ENCODE measurements at places on chromosomes 4 and X.

DNA sequence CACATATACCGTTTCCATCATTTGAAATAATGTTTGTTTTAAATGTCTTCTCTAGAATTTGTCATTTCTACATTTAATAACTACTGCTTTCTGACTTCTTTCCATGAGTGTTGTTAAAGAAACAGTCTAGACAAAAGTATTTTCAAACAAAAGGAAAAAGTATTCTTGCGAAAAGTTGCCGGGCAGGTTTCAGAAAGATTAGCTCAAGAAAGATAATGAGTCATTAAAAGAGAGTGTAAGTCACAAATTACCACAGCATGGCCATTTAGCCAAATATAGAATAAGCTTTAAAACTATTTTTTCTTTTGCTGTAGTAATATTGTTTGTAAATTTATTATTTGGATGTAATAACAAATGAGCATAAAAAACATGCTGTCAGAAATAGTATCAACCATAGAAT lies 493.0 kb downstream of the TLL1 start:
- DNase-seq = no peak

DNA sequence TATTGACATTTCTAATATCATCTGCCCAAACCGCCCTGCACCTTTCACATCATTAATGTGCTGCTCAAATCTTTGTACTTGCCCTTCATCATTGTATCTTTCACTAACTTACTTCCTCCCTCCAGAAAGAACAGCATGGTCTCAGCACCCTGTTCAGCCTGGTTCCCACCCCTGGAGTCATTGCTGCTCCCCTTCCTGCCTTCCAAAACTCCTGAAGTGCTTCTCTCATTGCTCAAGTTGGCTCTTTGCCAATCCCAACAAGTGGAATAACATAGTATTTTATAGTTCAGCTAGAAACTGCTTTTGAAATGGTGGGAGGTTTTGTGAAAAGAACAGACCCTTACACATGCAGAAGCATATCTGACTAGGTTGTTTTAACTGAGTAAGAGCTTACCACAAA lies 14.0 kb upstream of the TTC29 start:
- DNase-seq = no peak

GRCh38 chr4:40040908-40041307 lies 15.7 kb upstream of the N4BP2 start:
- no peak for DNase-seq

DNA sequence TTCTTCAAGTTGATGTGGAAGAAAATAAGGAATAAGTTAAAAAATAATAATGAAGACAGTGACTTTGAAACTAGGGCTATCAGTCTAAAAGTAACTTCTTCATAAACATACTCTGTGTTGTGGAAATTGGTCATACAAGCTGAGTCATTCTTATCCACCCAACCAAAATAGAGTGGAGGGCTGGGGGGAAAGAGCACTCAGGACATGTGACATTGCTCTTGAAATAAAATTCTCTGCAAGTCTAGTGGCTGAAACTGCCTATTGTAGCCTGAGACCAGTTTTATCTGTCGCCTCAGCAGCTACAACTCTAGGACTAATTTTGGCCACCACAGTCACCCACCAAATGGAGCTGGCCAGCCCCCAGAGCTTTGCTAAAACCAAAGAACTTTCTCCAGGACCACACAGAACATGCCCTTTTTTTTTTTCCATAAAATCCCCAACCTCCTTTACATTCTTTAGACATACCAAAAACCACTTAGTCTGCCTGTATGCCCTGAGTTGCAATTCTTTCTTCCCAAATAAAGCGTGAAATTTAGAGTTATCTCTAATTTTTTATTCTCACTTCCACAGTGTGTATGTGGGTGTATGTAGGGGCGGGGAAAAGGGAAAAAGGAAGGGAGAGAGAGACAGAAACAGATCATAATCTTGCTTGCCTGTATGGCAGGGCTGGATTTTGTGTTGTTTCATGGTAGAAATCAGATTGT lies 23.0 kb upstream of the SLC25A4 start:
- DNase-seq = no peak

GRCh38 chr4:40980318-40980883 lies 230.6 kb downstream of the NSUN7 start:
- no peak for DNase-seq

DNA sequence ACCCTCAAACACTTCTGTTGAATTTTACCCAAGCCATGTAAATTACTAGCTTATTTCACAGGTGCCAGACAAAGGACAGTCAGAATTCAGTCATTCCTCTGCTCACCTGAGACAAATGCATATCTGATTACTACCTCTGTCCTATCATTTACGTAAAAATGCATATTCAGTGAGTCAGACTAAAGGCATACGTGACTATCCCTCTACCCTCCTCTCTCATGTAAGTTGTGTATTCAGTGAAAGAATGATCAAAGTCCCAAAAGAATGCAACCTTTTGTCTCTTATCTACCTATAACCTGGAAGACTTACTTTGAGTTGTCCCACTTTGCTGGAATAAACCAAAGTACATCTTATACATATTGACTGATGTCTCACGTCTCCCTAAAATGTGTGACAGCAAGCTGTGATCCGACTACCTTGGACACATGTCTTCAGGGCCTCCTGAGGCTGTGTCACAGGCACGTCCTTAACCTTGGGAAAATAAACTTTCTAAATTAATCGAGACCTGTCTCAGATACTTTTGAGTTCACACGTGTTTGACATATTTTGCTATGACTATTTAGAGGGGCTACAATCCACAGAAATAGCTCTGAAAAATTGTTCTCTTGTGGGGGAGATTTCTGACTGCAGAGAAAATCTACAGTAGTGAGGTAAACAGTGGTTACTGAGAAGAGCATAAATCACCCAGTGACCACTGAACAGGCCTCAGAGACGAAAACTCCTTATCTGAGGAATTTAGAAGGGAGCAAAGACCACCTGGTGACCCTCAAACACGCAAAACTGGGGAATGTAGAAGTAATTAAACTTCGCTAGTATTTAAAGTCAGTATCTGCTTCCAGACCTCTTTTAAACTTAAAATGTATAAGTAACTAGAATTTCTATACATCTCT lies 1575.8 kb downstream of the STIM2 start:
- DNase-seq = no peak

GRCh38 chr4:170741856-170742255 lies 652.1 kb upstream of the AADAT start:
- no peak for DNase-seq

DNA sequence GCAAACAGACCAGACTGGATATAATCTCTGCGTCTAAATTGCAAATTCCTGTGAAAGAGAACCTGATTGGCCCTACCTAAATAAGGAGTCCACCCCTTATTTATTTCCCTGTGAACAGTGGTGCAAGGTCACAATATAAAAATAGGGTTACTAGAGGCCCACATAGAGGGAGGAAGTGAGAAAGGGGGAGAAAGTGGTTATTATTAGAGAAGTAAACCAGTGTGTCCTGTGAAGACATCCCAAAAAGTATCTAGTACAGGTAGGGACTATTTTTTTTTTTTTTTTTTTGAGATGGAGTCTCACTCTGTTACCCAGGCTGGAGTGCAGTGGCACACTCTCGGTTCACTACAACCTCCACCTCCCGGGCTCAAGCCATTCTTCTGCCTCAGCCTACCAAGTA lies 15.0 kb upstream of the FRYL start:
- DNase-seq = no peak

GRCh38 chr4:4461850-4462249 lies 74.9 kb downstream of the NSG1 start:
- DNase-seq = peak; percentile 62

DNA sequence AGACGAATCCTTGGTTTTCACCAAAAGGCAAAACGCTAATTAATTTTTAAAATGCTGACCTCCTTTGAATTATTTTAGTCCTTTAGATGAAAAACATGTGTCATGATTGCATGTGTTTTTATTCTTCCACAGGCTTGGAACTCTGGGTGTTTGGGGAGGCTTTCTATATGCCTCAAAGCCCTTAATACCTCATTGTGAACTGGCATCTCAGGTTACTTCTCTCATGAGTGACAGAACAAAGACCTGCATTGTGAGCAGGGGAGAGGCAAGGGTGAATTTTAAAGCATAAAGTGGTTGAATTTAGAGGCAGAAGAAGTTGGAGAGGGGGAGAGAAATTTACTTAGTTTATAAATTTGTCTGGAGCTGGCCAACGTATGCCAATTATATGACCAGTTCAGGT lies 119.5 kb downstream of the ARSF start:
- no peak for DNase-seq

DNA sequence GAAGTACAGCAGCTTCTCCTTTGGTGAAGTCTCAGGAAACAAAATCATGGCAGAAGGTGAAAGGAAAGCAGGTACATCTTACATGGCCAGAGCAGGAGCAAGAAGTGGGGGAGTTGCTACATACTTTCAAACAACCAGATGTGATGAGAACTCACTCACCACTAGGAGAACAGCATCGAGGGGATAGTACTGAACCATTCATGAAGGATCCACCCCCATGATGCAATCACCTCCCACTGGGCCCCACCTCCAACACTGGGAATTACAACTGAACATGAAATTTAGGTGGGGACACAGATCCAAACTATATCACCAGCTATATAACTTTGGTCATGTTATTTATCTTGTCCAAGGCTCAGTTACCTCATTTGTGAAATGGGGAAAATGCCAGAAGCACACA lies 159.4 kb downstream of the OPHN1 start:
- no peak for DNase-seq

- no peak for DNase-seq
Observed at GRCh38 chr4:72938516-72938915, 131.0 kb downstream of the COX18 start.

GRCh38 chr4:6270636-6271121 lies 1.0 kb downstream of the WFS1 start:
- no peak for DNase-seq

- no peak for DNase-seq
Observed at GRCh38 chr4:102390438-102390837, 45.2 kb upstream of the SLC39A8 start.

GRCh38 chr4:81562093-81562492 lies 90.4 kb upstream of the RASGEF1B start:
- no peak for DNase-seq

DNA sequence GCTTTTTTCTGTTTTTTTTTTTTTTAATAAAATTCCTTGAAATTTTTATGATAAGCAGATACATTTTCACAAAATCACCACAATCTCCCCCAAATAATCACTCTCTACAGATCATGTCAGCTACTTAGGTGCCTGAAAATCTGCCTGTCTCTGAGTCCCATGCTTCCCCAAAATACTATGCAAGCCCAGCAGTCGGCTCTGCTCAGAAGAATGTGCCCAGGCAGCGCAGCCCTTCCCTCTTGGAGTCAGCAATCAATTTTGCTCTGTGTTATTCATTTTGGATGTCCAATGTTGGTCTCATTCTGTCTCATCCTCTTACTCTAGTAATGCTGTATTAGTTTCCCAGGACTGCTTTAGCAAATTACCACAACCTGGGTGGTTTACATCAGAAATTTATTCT lies 24.9 kb upstream of the C1QTNF7 start:
- DNase-seq = no peak

- DNase-seq = no peak
Observed at GRCh38 chrX:23959781-23960180, 52.0 kb downstream of the CXorf58 start.

DNA sequence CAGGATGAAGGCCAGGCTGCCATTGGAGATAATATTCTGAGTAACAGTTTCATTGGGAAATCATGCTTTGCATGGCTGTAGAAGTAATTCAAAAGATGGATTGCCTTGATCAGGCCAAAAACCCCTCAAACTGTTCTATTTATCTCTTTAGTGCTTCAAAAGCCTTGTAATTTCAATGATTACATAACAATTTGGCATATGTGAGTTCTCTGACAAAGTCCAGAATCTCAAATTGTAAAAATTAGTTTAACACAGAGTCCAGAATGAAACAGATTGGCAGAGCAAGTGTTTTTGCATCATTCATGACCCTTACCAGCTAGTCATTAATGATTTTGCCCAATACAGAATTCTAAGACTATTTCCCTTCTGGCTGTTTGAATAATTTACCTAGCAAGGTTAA lies 347.3 kb downstream of the SPRY1 start:
- DNase-seq = no peak

DNA sequence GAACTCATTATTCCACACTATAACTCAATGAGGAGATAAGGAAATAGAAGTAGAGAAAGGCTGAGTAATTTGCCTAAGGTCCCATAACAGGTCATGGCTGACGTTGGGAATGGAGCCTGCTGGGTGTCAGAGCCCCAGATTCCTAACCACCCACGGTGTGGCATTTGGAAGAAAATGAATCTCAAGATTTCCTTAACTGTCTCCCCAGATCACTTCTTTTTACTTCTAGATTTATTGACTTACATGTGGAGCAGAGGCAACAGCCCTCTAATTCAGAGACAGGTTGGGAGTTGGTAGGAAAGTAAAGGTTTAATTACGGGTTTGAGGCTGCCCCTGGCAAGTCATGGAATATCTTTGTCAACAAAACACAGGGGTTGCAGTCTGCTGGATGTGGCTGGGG lies 134.0 kb downstream of the ARHGAP10 start:
- DNase-seq = no peak

DNA sequence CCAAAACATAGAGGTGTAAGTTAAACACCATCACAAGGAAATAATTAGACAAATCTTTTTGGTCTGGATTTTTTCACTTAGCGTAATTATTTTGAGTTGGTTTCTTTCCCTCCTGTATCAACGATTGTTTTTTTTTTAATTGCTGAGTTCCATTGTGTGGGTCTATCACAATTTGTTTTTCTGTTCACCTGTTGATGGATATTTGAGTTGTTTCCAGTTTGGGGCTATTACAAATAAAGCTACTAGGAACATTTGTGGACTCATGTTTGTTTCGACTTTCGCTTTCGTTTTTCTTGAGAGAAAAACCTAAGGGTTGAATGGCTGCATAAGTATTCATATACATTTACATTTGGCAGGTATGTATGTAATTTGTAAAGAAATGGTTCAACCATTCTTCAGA lies 20.4 kb upstream of the FBXW7 start:
- DNase-seq = no peak

- no peak for DNase-seq
Observed at GRCh38 chr4:153371701-153372234, 27.3 kb downstream of the MND1 start.

GRCh38 chr4:28221536-28221935 lies 1360.9 kb downstream of the STIM2 start:
- DNase-seq = no peak

DNA sequence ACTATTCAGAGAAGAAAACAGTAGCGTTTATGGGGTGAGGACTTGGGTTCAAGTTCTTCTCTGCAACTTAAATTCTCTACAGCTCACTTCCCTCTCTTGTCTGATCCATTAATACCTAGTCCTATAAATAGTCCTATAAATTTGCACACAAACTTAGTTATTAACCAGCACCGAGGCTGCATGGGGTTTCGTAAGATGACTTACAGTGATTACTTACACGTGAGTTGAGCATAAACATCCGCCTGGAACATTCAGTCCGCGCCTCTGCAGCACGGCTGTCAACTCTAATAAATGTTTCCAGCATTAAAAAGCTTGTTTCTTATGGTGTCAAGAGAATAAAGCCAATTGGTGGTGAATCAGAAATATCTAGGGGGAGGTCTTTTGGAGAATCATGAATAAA lies 103.0 kb upstream of the ENPP6 start:
- DNase-seq = no peak

GRCh38 chr4:98448908-98449307 lies 187.7 kb downstream of the RAP1GDS1 start:
- no peak for DNase-seq

GRCh38 chrX:111402344-111402743 lies 9.6 kb downstream of the DCX start:
- no peak for DNase-seq

- no peak for DNase-seq
Observed at GRCh38 chrX:46554942-46555341, 9.7 kb upstream of the ZNF674 start.

Data from effector memory CD4-positive, alpha-beta T cell (primary cell).